ENCODE measurements at places on chromosomes 7 and 10.

DNA sequence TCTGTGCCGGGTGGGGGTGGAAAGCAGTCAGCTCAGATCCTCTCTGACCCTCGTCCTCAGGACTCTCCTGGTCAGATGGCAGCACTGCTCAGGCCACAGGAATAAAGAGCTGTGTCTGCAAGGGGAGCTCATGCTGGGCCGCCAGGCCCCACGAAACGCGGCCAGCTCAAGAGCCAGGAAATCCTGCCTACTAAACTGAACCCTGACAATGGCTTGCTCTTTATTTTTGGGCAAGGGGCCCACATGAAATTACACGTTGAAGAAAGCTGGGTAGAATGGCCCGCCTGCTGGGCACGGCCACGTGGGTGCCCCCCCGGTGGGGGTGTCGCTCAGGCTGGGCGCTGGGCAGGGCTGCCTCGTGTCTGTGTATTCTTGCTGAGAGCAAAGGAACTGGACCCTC, 103.0 kb downstream of the ITIH5 start:
- DNase-seq = no peak

DNA sequence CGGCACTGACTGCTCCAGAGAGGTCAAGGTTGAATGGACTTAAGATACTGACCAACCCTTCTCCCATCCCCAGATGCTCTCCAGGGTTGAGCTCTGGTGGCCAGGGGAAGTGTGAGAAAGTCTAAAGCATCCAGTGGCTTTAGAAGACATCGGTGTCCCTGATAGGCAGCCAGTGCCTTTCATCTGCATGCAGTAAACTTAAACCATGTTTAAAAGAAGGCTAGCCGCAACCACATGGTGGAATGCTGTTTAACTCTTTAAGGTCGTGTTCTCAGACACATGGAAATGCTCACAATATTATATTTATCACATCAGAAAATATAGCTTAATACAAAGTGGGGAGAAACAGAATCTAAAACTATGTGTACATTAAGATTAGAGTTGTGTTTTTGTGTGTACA, 137.0 kb downstream of the CNNM2 start:
- no peak for DNase-seq

GRCh38 chr10:104300002-104300735, 31.2 kb downstream of the GSTO2 start:
- DNase-seq = no peak

GRCh38 chr7:26070290-26070689, 81.7 kb upstream of the NFE2L3 start:
- no peak for DNase-seq

DNA sequence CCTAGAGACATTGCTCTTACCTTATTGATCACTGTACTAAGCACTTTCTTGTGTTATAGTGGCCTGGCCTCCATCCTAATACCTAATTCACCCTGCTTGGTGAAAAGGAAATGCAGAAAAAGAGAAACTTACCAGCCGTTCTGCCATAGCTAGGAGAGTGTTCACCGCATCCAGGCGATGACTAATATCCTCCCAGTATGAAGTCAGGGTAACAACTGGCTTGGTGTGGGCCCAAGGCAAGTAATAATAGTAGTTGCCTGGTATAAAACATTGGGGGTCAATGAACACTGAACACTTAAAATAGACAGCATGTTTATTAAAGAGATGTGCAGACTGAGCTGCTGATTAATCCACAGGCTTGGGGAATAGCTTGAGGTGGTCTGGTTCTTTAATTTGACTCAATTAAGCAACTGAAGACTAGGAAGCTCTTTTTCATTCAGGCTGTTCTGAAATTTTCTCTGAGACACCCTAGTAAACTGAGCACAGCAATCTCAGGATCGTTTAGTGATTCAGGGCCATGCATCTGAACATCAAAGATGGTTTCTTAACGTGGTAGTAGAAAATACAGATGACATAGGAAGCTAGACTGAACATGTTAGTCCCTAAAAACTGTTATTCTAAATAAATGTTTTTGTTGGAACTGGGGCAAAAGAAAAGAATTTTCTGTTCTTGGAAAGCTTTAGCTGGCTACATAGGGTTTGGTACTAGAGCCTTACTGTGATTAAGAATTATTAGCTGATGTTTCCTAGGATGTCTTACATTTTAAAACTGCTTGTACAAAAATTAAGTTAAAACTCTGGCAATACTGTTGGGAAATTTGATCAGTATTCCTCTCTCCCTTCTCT, 102.2 kb downstream of the MYOF start:
- DNase-seq = no peak

DNA sequence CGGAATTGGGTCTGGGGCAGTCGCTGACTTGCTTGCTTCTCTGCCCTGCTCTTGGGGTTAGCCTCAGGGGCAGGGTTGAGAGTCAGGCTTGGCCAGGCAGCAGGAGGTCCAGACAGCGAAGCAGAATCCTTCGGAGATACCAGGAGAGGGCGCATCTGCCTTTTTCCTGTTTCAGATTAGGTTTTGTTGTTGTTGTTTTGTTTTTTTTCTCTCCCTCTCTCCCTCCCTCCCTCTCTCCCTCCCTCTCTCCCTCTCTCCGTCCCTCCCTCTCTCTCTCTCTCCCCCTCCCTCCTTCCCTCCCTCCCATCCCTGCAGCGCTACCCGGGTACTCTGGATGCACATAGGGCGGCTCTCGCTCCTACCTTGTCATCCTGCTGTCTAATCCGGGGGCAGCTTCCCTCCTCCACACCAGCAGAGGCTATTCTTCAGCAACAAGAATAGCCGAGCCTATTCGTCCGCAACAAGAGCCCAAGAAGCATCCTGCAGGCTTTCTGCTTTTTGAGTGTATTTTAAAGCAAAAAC, 758 bp upstream of the OPTN start:
- DNase-seq = peak; percentile 73

DNA sequence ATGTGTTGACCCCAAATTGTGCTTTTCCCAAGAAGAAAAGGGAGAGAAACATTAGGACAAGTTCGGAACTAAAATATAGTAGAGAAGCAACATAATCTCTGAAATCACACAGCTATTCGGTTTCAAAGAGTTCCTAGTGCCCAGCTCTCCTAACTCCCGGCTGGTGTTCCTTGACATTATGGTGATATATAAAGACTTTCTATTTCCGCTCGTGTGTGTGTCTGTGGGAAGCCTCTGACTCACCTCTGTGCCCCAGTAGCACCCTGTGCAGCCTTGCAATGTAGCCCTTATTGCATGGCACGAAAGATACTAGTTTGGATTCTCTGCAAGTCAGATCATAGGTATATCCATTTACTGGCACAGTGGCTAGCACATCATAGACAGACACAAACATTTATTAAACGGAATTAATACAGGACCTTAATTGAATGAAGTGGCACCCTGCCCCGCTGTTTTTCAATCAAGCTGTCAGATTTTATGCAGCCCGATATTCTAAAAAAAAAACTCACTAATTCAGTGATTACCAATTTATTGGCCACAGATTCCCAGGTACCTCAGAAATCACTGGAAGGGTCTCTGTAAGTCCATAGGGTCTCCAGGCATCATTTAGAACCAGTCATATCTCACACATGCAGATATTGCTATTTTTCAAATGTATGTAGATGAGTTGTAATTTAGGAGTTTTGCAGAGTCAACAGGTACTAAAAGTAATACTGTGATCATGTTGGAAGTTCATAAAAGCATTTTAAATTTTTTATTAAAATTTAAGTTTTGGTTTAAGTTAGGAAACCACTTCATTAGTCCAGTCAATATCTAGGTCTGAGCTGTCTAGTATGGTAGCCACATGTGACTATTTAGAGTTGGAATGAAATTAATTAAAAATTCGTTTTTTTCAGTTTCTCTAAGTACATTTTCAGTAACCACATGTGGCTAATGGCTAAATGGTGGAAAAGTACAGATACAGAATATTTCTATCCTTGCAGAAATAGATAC, 43.3 kb downstream of the SFTPD start:
- DNase-seq = no peak

DNA sequence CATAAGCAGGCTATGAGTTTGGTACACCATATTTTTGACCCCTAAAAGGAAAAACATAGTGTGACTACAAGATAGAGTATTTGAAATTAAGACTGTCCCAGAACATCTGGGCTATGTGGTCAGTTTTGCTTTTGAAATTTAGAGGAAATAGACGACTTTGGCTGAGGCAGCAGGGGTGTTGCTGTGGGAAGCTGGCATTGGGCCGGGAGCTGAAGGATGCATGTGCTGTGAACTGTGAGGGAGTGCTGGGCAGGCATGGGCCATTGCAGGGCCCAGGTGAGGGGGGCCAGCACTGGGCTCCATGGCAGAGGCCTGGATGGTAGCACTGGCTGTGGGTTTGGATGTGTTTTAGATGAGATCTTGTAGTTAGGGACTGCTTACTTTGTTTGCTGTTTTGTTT, 168.3 kb downstream of the BMPER start:
- no peak for DNase-seq

DNA sequence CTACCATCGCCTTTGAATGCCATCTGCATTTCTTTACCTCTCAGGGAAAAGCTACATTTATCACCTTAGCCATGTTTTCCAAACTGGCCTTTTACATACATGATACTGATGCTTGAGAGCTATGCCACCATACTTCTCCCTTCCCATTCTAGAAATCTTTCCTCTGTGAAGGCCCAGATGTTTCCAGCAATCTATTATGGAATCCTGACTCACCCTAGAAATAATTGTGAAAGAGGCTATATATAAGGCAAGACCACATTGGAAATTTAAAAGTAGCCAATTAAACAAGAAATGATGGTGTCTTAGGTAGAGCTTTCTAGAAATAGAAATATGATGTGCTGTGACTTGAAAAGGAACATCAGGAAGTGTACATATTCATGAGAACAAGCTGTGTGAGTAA, 389.7 kb downstream of the INHBA start:
- no peak for DNase-seq

GRCh38 chr10:6892864-6893263, 312.8 kb upstream of the PRKCQ start:
- DNase-seq = no peak

GRCh38 chr10:77007834-77008233, 629.8 kb downstream of the KCNMA1 start:
- DNase-seq = no peak

GRCh38 chr7:104124893-104125477, 82.8 kb downstream of the ORC5 start:
- no peak for DNase-seq

GRCh38 chr10:113522460-113522859, 30.4 kb upstream of the HABP2 start:
- no peak for DNase-seq

Data from NCI-H345 (cell line).